ENCODE measurements at places on chromosomes 7 and 10. TPM values are rescaled to one million over a fixed set of nuclear protein-coding genes. Genes with fewer than 3 reads are reported as not detected.

PNLIPRP1 gene
- not detected for total RNA-seq

HOGA1 gene
- 0.15 TPM for total RNA-seq

NHLRC2 gene
- total RNA-seq, result 24.1 TPM

C10orf53 gene
- not detected for total RNA-seq

SH2B2 gene
- total RNA-seq, result 8.8 TPM

DNA sequence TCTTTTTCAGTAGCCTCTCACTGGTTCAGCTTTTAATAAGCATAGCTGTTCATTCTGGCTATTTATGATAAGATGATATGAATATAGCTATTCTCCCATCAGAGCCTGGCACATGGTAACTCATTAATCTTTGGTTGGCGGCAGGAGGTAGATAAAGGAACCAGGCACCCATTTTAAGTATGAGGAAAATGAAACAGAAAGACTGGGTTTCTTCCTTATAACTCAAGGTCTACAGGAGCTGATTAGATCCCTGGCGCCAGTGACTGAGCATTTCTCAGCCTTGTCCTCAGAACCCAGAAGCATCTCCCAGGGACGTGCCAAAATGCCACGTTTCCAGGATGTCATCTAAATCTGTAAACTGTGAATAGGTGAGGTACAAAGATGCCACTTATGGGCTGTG lies 141.9 kb downstream of the TCF7L2 start:
- DNase-seq, result no peak

DNA sequence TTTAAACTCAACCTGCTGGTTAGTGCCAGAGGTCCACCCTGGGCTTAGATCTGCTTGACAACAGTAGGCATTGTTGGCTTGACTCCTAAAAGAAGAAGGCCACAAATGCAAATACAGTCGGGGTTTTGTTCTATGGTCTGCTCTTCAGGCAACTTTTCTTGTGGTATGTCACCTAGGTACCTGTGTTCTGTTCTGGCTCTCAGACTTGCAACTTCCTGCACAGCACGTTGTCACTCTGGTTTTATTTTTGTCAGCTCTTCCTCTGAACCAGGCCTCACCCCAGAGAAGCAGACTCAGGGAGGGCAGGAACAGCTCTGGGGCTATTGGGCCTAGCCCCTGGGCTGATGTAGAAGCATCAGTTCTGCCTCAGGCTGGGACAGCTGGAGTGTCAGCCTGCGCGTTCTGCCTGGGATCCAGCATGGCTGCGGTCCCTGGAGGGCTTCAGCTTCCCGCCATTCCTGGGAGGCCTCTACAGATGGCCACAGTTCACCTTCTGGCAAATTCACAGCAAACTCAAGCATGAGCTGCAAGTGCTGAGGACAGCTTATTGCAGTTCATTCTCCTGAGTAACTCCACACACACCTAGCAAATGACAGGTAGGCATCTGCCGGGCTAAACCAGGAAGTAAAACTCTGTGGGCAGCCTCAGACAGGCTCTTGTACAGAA lies 11.0 kb upstream of the PDCD4 start:
- DNase-seq, result no peak

DNA sequence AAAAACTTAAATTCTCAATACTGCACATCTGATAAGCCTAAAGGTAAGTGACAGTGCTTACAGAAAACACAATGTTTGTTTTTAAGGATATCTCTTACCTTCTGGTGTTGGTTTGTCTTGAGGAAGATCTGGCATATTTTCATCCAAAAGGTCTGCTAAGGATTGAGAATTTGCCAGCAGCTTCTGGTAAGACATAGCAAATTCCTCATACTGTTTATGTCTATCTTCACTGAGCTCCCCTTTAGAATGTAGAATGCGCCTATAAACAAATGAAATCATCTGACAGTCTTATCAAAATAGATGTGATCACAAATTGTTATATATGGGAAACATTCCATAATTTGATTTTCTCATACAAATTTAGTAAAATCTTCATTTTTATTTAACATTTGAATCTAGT lies 28.7 kb downstream of the UPF2 start:
- DNase-seq, result no peak

GRCh38 chr10:60427148-60427547 lies 37.5 kb upstream of the ANK3 start:
- DNase-seq, result no peak

- no peak for DNase-seq
These were observed 599.0 kb downstream of the TNS3 start for GRCh38 chr7:46982928-46983327.

DNA sequence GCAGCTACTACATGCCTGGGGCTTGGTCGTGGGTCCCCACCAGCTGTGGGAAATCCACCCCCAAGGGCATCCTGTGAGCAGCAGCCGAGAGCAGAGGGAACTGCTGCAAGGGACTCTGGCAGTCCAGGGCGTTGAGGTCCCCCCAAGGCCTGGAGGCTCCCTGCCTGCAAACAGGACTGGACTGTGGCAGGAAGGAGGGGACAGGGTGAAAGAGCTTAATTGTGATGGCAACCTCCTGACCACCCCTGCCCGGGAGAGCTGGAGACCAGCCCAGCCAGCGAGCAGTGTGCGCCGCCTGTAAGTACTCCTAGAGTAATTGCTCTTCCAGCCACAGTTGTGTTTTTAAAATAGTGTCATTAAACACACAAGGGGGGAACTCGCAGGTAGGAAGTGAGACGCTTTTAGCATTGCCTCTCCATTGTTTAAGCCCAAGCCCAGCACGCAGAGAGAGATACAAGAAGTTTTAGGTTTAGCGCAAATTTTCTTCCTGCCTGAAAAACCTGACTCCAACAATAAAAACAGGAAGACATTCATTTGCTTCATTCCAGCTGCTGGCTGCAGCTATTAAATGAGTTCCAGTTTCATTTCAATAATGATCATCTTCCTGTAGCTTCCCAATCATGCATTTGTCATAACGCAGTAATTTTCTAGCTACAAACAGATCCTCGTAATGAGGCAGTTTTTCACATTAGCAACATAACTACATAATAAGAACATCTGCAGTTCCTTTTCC lies 111.1 kb downstream of the EBF3 start:
- DNase-seq, result no peak

DNA sequence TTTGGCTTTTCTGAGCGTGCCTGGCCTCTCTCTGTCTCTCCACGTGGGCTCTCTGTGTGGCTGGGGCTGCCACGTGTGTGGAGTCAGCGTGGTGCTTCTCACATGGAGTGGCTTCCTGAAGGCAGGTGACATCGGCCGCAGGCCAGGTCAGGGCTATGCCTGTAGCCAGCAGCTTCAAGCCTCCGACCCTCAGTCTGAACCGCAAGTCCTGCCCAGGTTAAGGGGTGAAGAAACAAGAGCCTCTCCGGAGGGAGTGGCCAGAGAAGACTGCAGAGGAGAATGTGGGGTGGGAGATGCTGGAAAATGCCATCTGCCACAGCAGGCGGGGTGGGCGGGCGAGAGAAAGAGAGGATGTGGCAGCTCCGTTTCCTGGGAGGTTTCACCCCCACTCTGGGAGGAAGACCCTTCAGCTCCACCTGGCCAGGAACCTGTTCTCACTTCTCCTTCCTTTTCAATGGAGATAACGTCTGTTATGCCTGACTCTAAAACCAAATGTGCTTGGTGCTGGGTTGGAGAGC lies 14.3 kb upstream of the VIPR2 start:
- DNase-seq, result no peak

GRCh38 chr10:75283671-75284470 lies 48.1 kb upstream of the COMTD1 start:
- DNase-seq, result no peak

DNA sequence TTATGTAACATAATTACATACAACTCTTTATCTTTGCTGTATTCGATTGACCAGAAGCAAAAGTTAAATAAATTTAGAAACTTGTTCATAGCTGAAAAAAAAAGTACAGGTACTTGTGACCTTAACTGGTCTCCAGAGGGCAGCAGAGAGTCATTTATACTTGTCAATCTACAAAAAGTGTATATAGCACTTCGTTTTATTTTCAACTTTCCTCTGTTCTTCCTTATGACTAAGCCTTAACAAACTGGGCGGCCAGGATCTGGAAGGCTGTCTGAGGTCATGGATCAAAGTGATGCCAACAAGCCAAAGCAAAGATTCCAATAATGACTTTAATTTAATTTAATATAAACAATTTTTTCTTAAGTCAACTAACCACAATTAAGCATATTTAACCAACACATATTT lies 29.8 kb downstream of the C10orf67 start:
- DNase-seq, result peak; percentile 88

All from PC-3 (cell line).